NCI-H187 treated with DMSO at 0.1 percent for 48 hours (cell line): ENCODE measurements at places on chromosomes 16 and 17.

- no peak for DNase-seq
Observed at GRCh38 chr17:55289106-55289446, 24.3 kb downstream of the HLF start.

GRCh38 chr16:58365623-58366022, 26.6 kb upstream of the GINS3 start:
- DNase-seq = no peak

DNA sequence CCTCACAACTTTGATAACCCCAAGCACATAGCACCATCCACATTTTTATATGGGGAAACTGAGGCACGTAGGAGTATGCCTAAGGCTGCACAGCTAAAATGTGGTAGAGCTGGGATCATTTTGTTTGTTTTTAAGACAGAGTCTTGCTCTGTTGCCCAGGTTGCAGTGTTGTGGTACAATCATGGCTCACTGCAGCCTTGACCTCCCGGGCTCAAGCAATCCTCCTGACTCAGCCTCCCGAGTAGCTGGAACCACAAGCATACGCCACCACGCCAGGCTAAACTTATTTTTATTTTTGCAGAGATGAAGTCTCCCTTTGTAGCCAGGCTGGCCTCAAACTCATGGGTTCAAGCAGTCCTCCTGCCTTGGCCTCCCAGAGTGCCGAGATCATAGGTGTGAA, 81.0 kb upstream of the GSE1 start:
- DNase-seq = no peak

DNA sequence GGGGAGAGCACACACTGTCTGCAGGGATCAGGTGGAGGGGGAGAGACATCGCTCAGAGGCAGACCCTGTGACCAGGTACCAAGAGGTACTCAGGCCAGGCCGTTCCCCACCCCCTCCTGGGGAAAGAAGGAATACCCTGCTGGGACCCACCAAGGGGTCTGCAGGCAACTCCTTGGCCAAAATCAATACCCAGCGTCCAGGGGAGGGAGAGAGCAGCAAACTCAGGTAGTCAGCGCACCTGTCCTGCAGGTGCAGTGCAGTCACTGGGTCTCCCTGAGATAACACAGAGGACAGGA, 57.5 kb upstream of the DOC2B start:
- DNase-seq = no peak

DNA sequence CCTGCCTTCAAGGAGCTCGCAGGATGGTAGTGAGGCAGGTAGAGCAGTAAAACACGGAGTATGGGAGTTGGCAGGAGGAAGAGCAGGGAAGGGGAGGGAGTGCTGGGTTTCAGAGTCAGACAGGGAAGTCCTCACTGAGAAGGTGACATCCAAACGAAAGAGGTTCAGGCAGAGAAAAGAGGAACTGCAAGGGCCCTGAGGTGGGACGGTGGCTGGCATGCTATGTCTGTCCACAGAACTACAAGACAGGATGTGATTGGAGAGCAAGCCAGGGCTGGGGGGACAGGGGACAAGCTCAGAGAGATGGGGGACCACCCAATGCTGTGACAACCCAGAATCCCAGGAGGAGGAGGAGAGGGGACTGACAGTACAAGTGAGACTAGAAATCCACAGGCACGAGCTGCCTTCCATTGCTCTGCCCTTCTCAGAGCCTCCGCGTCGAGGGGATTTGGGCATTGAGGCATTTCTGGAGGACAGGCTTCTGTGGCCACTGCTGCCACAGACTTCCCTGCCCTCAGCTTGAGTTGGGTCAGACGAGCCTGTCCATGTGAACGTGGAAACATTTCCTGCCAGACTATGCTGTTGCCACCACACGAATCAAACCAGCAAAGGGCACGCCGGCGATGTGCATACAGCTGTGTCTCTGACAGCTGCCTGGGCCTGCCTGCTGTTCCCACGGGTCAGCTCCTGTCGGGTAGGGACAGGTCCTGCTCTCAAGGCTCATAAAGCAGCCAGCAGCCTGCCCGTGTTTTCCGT, 100.1 kb downstream of the RAB11FIP4 start:
- no peak for DNase-seq

- DNase-seq = no peak
Observed at GRCh38 chr16:27286451-27286850, 17.9 kb upstream of the NSMCE1 start.
